ENCODE measurements at places on chromosomes 11 and 22.

DNA sequence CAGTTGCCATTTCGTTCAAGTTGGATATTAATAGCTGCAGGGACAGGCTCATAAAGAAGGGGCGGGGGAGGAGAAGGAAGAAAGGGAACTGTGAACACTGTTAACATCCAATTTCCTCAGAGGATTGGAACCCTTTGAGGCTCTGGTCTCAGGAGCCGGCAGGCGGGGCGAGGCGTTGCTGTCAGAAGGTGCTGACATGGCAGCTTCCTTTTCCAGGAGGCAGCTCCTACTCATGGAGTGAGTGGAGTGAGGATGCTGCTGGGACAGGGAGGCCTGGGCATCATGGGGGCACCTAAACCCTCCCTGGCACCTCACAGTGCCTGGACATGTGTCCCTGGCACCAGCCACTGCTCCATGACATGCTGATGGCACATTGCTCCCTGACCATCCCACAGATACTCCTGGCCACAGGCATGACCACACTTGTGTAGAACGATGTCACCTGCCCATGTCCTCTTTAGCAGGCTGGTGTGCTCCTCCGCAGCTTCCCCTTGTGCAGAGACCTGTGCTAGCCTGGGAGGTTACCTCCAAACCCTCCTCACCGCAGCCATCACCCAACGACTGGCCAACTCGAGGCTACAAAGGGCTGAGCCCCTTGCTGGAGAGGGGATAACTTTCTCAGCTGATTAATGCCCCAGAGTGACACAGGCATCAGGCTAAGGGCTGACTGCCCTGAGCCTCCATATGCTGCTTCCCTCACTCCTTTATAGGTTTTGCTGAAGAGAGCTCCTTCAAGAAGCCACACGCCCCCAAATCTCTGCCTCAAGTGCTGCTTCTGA lies 79.6 kb upstream of the NECTIN1 start:
- DNase-seq, result no peak

DNA sequence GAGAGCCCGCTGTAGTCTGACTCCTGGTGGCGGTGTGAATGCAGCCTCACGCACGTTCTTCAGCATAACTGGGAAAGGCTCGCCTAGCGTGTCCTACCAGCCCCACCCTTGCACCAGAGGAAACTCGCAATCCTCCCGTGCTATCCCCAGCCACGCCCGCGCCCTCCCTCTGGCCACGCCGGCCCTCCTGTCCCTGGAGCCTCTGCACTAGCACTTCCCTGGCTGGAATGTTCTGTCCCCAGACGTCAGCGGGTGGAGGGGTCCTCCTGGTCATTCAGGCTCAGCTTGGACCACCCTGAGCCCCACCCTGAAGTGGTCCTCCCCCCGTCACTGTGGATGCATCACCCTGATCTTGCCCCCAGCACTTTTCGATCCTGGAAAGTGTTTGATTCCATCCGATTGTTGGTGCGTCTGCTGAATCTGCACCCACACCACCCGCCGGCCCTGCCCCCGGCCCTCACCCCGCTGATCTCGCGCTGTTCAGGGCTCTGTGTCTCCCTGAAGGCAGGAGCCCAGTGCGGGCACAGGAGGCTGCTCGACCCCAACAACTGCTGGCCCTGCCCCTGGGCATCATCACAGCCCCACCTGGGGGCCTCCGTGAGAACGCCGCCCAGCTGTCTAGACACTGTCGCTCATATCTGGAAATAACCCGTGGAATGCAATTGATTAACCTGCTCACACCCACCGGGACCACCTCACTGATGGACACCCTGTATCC lies 437.0 kb downstream of the TBC1D22A start:
- no peak for DNase-seq

DNA sequence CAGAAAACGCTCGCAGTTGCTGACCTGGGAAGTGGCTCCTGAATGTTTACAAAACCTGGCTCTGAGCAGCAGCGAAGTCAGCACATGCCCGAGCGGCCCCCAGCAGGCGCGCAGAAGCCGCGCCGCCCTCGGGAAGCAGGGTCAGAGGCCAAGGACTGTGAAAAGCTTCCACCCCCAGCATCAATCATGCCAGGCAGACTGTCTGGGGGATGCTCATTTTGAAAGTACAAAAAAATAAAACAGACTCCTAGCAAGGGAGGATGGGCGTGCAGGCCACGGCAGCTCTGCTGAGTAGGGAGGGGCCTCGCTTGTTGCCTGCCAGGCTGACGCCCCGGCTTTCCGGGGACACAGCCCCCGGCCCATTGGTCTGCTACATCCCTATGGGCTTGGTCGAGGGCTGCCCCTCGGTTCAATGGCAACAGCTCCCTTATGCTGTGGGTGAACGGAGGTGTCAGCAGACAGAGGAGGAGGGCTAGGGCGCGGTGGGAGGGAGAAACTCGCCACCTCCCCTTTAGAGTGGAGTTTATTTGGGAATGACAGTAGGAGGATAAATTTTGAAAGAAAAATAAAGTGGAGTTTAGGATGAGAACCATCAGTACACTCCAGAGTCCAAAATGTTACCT lies 37.7 kb upstream of the GNB1L start:
- DNase-seq, result no peak

DNA sequence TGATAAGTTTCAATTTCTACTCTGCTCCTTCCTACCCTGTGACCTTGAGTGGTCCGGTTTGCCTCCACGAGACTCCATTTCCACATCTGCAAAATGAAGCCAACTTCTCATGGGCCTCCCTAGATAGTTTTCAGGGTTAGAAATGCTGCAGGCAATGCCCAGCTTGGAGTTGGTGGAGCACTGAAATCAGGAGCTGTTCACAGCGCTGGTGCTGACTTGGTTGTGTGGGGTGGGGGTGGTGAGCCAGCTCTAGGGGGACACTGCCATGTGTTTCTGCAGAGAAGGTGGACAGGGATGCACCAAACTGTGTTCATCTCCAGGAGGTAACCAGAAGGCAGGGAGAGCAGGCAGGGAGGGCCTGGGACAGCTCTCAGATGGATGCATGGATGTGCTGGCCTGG lies 37.0 kb downstream of the SGSM1 start:
- DNase-seq, result no peak

GRCh38 chr11:15557457-15558230 lies 442.9 kb downstream of the INSC start:
- DNase-seq, result no peak

DNA sequence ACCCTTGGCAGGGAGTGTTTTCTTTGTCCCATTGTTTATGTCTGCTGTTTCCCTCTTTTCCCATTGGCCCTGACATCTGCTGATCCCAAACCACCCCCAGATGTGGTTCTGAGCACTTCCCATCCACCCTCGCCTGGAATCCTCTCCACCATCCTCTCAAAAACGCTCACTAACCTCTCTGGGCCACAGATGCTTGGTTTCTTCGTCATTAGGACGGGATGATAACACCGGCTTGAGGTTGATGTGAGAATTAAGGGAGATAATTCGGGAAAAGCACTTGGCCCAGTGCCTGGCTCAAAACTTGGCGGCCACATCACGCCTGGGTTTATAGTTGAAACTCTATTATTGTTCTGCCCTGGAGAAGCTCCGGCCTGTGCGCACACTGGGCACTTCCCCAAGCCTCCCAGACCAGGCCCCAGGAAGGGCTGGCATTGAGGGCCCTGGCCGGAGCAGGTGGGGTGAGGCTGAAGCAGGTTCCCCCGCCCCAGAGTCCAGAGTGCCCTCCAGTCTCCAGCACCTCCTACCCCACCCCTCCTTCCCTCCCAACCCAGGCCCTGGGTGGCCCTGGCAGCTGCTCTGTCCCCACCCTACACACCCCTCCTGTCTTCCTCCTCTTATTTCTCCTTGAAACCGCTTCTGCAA lies 63.7 kb downstream of the CYTH4 start:
- no peak for DNase-seq

GRCh38 chr11:11740073-11740702 lies 101.6 kb upstream of the USP47 start:
- DNase-seq, result no peak

- DNase-seq, result no peak
Measured at GRCh38 chr22:35054064-35054463, 11.9 kb upstream of the ISX start.

GRCh38 chr11:48093323-48093722 lies 113.0 kb downstream of the PTPRJ start:
- DNase-seq, result no peak

DNA sequence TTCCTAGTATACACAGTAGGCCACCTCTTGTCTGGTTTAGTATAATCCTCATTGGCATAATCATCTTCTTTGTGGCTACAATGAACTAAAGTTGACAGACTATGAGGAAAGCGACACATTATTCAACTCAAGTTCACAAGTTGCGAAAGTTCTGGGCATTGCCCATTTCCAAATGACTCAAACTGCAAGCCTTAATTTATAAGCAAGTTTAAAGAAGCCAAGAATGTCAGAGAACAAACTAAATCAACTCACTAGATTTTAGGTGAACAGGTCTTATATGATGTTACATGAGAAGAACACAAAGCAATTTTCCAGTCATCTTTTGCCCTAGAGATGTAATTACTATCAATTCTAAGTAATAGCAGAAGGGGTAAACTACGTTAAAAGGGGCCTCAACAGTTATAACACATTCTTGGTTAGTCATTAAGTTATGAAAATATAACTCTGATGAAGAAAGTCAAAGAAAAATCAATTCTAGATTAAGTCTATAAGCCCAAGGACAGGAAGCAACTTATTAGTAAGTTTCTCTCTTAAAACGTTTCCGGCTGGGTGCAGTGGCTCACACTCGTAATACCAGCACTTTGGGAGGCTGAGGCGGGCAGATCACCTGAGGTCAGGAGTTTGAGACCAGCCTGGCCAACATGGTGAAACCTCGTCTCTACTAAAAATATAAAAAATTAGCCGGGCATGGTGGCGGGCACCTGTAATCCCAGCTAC lies 21.5 kb downstream of the PICALM start:
- no peak for DNase-seq

DNA sequence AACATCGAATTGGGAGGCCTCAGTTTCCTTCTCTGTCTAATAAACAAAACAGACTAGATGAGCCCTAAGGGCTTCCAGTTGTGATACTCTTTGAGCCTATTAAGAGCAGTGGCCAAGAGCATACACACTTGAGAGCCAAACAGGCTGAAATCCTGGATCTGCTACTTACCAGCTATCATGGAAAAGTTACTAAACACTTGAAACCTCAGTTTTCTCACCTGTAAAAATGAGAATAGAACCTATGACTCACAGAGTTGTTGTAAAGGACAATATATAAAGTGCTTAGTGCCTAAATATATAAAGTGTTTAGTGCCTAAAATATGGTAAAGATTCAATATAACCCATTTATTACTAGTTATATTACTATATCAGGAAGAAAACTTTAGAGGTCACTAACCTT lies 23.7 kb upstream of the GDPD4 start:
- DNase-seq, result no peak

DNA sequence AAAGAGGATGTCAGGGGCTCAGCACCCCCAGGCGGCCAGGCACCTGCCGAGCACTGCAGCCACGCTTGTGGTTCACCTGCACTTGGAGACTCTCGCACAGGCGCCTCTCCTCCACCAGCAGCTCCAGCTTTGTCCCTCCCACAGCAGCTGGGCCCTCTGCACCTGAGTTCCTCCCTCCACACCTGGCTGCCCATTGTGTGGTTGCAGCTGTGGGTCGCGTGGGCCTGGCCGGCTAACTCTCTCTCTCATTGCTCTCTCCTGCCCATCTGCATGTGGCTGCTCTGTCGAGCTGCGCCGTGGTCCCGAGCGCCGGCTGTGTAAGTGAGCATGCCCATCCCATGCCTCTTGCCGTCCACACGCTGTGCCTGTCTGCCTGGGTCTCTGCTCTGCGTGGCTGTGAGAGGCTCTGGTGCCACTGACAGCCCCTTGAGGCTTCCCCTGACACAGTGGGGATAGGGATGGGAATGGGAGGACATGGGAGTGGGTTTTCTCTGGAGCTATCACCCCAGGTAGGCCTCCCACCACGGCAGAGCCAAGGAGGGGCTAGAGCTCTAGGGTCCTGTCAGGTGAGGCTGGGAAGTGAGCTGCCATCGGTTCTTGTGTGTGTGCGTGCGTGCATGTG lies 8.5 kb upstream of the ACR start:
- DNase-seq, result no peak

GRCh38 chr11:691710-692590 lies 3.1 kb downstream of the DEAF1 start:
- DNase-seq, result no peak

DNA sequence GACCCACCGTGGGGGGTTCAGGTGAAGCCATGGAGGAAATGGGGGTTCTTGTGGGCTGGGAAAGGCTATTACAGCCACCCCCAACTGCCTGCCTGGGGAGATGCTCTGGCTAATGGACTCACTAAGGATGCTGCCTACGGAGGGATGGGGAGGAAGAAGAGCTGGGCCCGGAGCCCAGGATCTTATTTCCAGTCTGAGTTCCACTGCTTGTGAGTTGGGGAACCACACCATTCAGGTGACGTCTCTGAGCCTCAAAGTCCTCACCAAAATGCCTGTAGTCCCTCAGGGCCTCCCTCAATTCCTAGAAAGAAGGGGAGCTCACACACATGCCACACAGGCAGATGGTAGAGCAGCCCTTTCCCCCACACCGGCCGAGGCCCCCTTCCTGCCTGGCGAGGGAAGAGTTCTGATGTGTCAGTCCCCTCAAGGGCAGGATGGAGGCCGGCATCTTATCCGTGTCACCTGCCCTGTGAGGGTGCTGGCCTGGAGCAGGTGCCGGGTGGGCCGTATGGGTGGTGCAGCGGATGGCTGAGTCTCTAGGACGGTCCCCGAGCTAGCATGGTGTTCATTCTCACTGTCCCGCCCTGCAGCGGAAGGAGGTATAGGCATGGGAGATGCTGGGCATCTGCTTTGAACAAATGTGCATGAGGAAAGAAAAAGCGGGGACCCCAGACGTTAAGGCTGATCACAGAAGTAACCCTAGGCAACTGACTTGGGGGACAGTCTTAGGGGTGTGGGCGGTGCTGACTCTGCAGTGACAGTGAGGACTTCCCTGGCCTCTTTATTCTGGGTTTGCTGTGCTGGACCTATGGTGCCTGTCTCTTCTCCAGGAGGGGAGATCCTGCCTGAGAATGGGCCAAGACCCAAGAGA lies 15.7 kb downstream of the MRGPRF start:
- DNase-seq, result no peak

- DNase-seq, result no peak
Measured at GRCh38 chr11:65310215-65310614, 4.5 kb upstream of the CDC42EP2 start.

DNA sequence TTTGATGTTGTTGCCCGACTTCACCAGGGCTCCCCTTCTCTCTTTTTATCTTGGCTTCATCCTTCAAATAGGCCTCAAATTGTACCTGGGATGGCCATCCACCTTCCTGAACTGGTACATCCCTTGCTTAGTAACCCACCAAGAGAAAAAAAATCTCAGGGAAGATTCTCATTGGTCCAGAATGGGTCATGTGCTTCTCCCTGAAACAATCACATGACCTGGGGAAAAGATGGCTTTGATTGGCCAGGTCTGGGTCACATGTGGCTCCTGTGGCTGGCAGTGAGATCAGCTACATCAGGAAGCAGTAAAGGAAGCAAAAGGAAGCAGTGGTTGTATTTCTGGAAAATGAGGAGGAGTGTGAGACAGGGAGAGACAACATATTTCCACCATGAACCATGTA lies 540.2 kb downstream of the MIAT start:
- DNase-seq, result no peak

Data from stimulated activated CD8-positive, alpha-beta memory T cell treated with anti-CD3 and anti-CD28 coated beads, Interleukin-7, amount 100 ng/mL, for 1 hour (primary cell).